ENCODE measurements at places on chromosomes 7 and 10.

DNA sequence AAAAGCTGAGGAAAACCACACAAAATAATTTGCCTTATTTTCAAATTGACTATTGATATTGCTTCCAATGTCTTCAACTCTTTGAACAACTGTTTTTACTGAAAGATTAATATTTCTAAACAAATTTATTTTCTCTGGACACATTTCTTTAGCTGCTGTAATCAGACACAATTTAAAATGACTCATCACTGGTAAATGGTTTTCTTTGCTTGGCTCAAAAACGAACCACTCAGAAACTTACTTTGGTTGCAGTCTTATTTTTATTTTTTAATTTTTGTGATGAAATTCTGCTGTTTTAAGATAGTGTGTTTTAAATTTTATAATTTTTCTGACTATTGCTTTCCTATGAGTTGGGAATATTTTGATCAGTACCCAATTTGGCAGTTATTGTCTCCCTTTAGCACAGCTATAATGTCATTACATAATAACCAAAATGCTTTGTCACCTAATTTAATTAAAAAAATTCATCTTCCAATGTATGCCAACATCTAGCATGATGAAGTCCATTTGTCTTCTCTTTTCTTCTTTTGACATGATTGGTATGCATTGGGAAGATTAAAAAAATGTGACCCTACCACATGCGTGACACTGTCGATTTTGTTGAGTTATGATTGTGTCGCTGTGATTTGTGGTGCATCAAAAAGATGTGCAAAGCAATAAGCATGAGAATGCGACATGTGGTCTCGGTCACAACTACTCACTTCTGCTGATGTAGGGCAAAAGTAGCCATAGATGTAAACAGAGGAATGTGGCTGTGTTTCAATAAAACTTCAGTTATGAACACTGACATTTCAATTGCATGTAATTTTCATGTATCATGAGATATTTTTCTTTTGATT lies 222.3 kb downstream of the SUGCT start:
- DNase-seq: no peak

- DNase-seq: no peak
Observed at GRCh38 chr10:68871731-68872342, 29.3 kb upstream of the DDX50 start.

GRCh38 chr7:158281441-158281840 lies 306.2 kb downstream of the PTPRN2 start:
- no peak for DNase-seq

GRCh38 chr10:108425283-108425964 lies 1260.9 kb upstream of the SORCS1 start:
- DNase-seq: no peak

GRCh38 chr10:124696446-124697392 lies 47.5 kb downstream of the FAM53B start:
- no peak for DNase-seq

DNA sequence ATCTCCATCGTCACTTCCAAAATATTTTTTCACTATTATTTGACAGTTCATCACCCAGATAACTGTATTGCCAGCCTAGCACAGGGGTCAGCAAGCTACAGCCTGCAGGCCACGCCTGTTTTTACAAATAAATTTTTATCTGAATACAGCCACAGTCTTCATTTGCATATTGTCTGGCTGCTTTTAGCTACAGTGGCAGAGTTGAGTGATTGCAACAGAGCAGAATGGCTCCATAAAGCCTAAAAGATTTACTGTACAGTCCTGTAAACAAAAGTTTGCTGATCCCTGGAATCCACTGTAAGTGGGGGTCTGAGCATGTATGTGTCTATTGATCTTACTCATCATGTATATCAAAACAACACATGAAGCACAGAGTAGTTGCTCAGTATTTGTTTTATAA lies 45.9 kb upstream of the GNAI1 start:
- no peak for DNase-seq

- DNase-seq: no peak
Observed at GRCh38 chr7:98626460-98627412, 9.7 kb downstream of the NPTX2 start.

- no peak for DNase-seq
Observed at GRCh38 chr10:20502903-20503585, 394.1 kb downstream of the NEBL start.

DNA sequence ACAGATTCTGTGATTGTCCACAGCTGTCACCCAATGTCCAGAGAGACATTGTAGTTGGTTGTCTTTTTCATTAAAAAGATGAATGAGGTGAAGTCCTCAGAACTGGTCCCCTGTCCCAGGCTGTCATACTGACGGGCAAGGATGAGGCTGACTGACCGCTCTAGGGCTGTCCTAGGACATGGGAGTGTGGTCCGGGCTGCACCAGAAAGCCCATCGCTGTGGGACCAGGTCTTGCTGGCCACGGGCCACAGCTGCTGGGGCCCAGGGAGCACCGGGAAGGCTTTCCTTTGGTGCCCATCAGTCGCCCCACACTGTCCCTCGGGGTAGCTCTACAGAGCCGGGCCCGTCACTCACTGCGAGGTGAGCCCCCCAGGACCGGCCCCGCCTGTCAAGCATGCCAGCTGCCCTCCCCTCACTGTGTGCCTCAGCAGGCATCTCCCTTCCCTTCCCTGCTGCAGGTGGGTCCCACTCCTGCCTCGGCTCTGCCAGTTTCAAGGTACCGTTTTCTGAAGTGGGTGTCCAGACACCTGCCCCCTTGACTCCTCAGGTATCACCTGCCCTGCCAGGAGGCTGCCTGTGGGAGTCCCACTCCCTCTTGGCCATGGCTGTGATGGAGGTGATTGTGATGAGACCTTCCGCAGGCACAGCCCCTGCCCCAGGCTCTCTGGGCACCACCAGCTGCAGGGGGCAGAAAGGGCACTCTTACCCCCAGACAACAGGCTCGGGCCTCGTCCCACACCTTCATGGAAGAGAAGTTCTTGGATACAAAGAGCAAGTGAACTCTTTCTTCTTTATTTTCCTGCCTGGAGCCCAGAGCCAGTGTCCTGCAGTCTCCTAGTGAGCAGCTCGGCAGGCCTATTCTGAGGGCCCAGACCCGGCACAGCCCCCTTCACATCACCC lies 21.7 kb downstream of the LRRC27 start:
- no peak for DNase-seq

DNA sequence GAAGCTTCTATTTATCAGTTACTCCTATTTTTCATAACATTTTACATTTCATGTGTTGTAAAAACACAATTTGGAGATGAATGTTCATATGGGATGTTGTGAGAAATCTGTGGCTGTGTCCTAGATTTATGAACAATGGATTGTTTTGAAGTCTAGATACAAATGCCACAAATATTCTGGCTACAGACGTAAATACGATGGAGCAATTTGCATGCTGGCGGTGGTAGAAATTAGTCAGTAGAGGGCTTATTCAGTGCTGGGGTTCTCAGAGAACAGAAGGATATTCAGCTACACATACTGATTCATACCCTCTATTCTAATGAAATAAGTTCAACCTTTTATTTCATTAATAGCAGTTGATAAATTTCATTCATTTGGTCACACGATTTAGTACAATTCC lies 48.8 kb downstream of the PLPP4 start:
- DNase-seq: no peak

DNA sequence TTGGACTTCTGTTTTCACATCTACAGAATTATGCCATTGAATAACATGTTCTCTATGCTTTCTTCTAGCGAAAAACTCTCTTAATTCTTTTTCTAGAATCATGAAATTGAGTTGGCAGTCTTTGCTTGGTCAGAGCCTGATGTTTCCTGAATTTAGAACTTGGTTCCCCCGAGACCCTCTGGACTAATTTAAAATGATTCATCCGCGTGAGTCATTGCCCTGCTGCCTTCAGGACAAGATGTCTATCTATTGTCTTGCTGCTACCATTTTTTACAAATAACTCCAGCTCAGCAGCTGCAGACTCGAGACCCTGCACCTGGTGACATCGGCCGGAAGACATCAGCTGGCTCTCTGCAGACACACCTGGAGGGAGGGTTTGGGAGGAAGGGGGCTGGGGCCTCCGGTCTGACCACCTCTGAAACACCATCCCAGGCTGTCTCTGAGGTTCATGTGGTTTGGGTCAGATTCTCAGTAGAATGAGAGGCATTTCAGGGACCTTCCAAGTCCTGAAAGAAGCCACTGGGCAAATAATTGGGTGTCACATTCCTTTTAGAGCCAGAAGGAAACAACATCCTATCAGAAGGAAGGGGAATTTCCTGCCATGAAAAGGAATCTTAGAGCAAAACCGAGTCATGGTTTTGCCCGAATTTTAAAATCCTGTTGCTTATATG lies 20.9 kb upstream of the KLF6 start:
- no peak for DNase-seq

DNA sequence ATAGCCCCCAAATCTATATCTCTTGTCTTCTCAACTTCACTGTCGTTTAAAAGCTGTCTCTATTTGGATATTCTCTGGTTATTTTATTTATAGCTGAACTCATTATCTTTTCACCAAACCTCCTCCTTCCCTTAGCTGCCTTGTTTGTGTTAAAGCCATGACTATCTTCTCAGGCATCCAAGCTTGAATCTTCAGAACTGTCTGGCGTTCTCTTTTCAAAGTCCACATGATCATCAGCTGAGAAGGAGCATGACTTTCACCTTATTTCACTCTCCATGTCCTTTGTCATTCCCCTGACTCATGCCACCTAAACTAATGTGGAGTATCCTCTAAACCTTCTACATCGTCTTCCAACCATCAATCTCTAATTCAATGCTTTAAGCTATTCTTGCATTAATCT lies 5.7 kb upstream of the GLCCI1 start:
- DNase-seq: no peak

DNA sequence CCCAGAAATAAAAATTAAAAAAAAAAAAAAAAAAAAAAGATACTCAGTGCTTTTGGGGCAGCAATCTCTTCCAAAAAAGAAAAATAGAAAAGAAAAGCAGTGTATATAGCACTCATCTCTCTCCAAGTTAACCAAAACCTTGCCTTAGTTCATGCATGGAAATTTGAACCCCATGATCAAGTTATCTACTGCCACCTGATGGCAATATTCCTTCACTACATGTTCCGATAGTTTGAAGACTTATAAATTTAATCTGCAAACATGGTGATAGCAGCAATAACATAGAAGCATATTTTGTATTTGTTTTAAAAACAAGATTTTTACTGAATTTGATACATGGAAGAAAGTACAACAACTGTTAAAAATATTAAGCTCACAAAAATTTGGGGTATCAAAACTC lies 48.6 kb upstream of the SLIT1 start:
- no peak for DNase-seq

GRCh38 chr7:107230334-107230733 lies 61.5 kb downstream of the HBP1 start:
- no peak for DNase-seq

DNA sequence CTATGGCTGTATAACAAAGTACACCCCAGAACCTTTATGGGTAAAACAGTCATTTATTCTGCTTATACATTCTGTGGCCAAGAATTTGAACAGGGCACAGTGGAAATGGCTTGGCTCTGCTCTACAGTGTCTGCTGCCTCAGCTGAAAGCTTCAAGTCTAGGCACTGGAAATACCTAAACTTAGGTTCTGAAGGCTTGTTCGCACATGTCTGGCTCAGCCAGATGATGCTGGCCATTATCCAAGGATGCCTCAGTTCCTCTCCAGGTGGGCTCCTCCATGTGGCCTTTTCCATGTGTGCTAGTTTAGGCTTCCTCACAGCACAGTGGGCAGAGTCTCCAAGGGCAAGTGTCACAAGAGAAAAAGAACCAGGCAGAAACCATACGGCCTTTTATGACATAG lies 76.8 kb downstream of the RALA start:
- no peak for DNase-seq

- no peak for DNase-seq
Observed at GRCh38 chr10:24463611-24464426, 254.9 kb downstream of the KIAA1217 start.

- DNase-seq: no peak
Observed at GRCh38 chr10:22682237-22683139, 31.9 kb downstream of the PIP4K2A start.

DNA sequence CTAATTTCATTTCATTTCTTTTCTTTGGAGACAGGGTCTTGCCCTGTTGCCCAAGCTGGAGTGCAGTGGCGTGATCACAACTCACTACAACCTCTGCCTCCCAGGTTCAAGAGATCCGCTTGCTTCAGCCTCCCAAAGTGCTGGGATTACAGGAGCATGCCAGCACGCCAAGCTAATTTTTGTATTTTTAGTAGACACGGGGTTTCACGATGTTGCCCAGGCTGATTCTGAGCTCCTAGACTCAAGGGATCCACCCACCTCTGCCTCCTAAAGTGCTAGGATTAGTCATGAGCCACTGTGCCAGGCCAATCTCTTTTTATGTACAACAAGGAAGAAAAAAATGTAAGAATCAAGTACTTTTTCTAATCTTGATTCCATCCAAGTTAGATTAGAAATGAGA lies 10.7 kb upstream of the KMT2E start:
- no peak for DNase-seq

- no peak for DNase-seq
Observed at GRCh38 chr7:121521711-121522400, 125.7 kb upstream of the FAM3C start.

DNA sequence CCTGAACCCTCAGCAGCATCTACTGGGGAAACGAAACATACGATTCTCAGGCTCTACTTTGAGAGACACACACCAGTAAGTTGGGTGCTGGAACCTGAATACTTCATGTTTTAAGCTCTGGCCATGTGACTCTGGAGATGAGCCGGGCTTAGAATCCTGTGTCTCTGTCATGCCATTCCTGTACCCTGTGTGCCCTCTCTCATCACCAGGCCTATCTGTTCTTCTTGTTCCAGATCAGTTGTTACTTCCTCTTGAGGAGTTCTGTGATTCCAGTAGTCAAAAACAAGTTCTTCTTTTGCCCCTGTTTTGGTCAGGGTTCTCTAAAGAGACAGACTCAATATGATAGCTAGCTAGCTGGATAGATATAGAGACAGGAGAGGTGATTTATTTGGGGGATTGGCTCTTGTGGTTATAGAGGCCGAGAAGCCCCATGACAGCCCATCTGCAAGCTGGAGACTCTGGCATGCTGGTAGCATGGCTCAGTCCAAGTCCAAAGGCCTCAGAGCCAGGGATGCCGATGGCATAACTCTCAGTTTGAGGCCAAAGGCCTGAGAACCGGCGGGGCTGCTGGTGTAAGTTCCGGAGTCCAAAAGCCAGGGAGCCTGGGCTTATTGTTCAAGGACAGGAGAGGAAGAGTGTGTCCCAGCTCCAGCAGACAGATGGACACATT lies 54.3 kb downstream of the CHN2 start:
- no peak for DNase-seq

- no peak for DNase-seq
Observed at GRCh38 chr7:5210751-5211338, 20.8 kb downstream of the WIPI2 start.

GRCh38 chr10:69503896-69504265 lies 52.6 kb downstream of the TSPAN15 start:
- DNase-seq: no peak

DNA sequence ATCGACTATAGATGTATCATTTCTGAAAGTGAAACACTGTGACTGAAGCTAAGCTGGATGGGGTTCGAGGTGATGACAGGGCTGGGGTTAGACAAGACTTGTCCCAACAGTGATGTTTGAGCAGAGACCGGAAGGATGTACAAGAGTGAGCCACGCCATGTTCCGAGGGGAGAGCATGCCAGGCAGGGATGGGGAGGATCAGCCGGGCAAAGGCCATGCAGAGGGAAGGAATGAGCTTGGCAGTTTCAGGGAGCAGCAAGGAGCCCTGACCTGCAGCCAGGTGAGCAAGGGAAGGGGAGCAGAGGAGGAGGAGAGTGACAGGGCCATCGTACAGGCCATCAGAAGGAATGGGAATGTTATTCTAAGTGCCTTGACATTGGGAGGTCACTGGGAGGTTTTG lies 114.9 kb upstream of the GPR26 start:
- DNase-seq: no peak
